ENCODE measurements at places on chromosomes 1 and 21.
A peak's percentile ranks its signal among the peaks of the same experiment; 100 is the strongest.

- no peak for DNase-seq
Measured at GRCh38 chr1:206772243-206772937, at the start of gene IL10. TSS of gene IL10 (minus strand) at chr1:206772494. CDS start at chr1:206772435, 59 bp downstream.

- DNase-seq: no peak
Measured at GRCh38 chr1:229024528-229025130, 246.3 kb upstream of the RAB4A start.

GRCh38 chr1:82321794-82322193, 521.1 kb downstream of the ADGRL2 start:
- no peak for DNase-seq

GRCh38 chr1:203720242-203720641, 44.7 kb upstream of the LAX1 start:
- no peak for DNase-seq

DNA sequence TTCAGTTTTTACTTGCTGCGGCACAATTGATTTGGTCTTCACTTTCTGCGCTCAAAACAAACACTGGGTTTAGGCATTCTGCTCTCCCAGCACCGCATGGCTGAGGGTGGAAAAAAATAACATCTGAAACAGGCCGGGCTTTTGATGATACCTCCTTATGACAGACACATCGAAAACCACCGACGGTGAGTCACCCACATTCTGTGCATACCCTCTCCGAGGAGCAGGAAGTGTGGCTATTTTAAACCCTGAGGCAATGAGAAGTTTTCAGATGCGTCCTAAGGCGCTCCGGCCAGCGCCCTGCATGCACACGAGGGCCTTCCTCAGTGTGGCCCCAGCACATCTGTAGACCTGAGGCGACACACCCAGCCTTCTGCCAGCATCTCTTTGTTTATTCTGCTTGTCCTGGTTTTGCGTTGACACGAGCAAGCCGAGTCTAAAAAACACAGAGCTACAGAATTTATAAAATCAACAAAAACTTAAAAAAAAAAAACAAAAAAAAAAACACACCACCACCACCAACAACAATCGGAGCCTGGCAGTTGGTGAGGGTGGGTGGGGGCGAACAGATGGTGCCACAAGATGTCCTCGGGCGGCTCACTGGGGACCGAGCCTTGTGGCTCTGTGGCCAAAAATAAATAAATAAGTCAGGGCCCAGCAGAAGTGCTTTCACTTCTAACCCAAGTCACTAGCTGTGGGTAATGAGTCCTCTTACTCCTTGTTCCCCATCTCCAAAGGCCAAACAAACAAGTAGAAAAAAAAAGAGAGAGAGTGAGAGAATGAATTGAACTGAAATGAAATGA, 162.6 kb upstream of the IRF2BP2 start:
- peak; percentile 68 for DNase-seq

DNA sequence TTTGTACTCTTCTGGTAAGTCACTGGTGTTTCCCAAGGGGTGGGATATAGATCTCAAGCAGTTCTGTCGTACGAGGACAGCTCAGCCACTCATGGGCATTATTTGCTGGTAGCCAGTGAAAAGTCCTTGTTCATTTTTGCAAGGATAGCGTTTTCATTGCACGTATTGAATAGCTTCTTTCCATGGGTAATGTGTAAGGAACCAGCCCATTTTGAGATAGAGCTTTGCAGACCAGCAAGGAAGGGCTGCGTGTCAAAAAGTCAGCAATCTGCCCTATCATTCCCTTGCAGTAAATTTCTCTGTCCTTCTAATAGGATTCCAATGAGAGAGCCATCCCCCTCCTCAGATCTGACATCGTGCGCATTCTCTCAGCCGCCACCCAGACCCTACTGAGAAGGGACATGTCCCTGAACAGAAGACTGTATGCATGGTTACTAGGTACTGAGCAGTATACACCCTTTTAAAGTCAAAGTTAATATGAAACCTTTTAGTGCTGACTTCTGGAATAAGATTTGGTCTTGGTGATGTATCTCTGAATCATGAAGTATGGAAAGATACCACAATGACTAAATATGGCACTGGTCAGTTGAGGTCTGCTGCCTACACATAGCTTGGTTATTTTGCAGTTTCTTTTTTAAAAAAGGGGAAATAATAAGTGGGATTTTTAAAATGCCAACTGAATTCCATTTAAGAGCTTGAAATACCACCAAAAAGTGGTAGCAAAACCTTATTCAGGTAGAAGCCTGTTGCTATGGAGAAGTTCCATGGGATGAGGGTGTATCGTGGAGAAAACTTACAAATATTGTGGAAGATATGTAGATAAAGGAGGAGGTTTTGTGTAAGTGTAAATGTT, 55.3 kb downstream of the DOP1B start:
- DNase-seq: no peak

DNA sequence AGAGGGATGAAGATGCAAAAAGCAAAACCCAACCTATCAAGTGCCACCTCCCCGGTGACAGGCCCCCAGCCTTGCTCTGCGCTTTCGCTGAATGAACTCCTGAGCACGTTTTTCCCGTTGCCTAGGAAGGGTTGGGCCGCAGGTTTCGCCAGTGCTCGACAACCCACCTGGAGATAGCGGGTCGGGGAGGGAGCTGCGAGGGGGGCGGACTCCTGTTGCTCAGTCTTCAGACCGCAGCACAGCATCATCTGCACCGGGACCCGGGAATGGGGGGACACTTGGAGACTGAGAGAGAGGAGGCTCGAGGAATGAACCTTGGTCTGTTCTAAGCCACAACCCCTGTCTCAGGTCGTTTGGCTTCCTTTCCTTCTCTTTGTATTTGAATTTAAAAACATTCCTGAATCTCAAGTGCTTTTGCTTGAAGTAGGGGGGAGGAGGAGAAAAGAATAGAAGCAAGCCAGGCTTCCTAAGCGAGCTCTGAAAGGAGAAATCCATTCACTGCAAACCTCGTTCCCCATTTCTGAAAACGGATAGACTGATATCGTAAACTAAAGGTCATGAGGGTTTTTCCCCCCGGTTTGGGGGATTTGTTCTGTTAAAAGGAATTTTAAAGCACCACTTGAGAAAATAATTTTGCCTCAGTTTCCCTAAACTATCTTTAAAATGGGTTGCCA, 1.2 kb downstream of the AK5 start:
- DNase-seq: no peak

- no peak for DNase-seq
Measured at GRCh38 chr1:10252508-10252907, 42.1 kb downstream of the KIF1B start.

DNA sequence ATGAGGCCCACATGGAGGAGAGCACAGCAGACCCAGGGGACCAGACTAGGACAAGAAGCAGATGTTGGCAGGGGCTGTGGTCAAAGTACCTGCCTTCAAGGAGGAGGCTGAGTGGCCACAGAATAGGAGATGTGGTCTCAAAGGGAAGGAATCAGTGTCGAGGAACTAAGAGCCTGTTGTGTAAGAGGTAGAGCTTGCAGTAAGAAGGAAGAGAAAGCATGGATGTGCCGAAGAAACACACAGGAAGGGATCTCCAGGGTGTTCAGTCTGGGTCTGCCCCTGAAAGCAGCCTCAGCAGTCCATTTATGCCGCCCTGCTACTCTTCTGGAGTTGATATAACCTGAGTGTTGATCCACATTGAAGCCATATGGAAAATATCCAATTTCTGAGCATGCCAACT, 83.9 kb downstream of the NID1 start:
- no peak for DNase-seq

DNA sequence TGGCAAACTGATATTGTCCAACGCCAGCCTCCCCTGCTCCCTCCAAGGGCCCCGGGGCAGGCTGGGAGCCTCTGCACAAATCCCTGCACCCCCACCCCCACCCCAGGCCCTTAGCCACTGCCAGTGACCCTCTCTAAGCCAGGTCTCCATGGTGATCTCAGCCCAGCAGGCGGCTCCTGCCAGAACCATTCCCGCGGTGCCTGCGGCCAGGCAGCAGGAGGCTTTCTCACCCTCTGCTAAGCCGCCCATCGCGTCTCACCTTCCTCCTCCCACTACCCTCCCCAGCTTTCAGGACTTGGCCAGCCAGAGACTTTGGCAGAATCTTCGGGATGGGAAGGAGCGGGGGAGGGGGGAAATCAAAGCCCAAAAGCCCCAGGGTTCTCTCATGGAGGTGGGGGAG, 46.8 kb upstream of the WASF2 start:
- DNase-seq: no peak

DNA sequence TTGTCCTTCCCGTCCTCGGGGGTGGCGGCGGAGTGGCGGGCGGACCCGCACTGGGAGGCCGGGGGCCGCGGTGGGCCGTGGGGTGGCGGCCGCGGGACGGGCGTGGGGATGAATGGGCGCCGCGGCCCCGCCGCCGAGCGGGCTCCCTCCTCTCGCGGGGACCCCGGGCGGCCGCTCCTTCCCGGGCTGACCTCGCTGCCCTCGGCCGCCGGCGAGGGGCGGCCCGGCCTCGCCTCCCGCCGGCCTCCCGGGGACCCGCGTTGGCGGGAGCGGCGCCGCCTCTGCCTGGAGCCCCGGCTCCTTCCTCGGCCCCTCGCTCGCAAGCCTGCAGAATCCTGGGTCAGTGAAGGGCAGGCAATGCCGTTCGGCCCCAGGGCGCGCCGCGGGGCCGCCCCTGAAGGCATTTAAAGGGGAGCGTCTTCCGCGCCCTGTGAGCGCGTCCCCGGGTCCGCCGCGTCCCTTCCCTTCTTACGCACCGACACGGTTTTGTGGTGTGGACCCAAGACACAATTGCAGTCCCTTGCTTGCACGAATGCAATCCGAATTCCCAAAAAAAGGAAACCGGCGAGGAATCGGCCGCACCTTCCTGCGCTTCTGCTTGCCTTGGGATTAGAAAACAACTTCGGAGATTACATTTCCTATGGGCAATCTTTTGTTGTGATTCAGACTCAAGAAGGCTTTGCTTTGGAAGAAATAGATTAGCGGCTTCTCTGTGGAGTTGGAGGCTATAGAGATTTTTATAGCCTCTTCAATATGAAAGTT, 776 bp downstream of the ITSN1 start:
- no peak for DNase-seq

DNA sequence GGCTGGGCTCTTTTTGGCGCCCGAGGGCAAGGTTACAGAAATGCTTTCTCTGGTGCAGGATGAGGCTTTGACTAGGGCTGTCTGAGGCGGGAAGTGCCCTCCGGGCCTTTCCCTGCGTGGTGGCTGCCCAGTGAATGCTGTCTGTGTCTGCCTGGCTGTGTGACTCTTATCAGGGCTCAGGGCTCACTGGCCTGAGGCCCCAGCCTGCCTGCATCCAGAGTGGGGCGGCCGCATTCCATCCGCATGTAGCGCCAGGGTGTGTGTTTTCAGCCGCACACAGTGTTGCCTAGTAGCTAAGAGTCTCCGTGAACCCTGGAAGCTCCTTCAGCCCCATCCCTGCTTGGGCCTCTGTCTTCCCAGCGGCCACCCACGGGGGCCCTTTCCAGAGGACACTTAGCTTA, 59.1 kb downstream of the FAAP20 start:
- DNase-seq: no peak

DNA sequence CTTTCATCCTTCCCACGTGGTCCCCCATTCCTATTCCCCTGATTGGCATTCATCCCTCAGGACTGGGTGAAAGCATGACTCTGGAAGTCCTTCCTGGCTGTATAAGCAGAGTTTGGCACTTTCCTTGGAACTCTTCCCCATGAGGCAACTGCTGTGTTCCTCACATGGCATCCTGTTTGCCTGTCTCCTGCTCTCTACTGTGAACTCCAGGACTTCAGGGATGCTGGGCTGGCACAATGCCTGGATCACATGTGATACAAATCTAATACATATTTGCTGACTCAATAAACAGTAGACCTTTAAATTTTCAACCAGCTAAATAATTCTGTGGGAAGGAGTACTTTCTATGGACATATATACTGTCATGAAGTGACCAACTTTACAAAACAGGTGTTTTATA, 46.8 kb upstream of the EDEM3 start:
- DNase-seq: no peak

DNA sequence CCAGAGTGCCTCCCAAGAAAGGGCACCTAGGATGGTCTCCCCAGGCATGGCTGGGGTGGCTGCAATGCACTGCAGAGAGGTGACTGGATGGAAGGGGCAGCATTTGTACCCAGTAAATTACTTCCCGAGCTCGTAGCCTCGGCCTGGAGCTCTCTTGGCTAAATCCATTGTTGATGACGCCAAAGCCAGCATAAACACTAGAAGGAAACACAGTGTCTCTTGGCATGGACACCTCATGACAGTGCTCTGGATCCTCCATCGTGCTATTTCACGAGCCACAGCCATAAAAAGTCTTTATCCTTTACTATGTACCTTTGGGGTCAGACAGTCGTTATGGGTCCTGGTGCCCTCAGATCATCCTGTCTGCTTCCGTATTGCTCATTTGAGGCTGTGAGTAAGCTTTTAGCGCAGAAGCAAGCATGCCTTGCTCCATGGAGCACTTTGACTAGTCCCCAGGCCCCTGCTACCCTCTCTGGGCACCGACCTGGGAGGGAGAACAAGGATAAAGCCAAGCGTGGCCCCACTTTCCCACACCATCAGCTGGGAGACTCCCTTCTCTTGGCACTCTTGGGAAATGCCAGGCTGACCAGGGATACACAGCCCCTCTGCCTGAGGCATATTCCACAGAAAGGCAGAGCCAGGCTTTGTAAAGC, 10.3 kb upstream of the PRELP start:
- DNase-seq: no peak

DNA sequence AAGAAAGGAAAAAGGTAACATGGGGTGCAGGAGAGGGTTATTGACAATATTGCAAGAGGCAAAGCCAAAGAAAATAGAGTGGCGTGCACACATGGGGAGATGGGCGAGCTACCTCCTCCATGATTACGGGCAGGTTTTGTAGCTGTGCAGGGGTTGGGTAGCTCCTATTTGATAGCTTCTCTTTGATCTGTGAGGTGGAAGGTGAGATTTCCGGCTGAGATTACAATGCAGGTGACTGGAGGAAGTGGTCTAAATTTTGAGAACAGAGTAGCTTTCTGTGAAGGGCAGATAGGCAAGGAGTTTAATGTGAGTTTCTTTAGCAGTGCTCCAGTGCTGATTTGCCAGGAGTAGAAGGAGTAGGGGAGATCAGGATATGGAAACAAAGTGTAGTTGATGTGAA, 263.4 kb downstream of the PLA2G4A start:
- no peak for DNase-seq

GRCh38 chr21:45098867-45099266, 24.5 kb downstream of the ADARB1 start:
- no peak for DNase-seq

- peak; percentile 86 for DNase-seq
Measured at GRCh38 chr1:161201836-161202712, at the start of gene NDUFS2. TSS of gene NDUFS2 (plus strand) at chr1:161202367. CDS start at chr1:161202386, 19 bp downstream.

- DNase-seq: no peak
Measured at GRCh38 chr1:175197531-175197930, 5.0 kb upstream of the KIAA0040 start.

GRCh38 chr21:35954066-35954465, 106.3 kb downstream of the SETD4 start:
- DNase-seq: no peak
